ENCODE measurements at places on chromosomes 7 and 10.
A peak's percentile ranks its signal among the peaks of the same experiment; 100 is the strongest.

- no peak for DNase-seq
Measured at GRCh38 chr7:149638566-149639320, 134.6 kb downstream of the ZNF467 start.

DNA sequence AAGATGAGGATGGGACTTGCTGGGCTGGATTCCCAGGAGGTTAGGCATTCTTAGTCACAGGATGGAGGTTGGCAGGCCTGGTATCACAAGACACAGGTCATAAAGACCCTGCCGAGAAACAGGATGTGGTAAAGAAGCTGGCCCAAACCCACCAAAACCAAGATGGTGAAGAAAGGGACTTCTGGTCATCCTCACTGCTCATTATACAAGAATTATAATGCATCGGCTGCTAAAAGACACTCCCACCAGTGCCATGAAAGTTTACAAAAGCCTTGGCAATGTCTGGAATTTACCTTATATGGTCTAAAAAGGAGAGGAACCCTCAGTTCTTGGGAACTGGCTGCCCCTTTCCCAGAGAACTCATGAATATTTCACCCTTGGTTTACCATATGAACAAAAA lies 345.5 kb upstream of the POM121L12 start:
- DNase-seq = no peak

DNA sequence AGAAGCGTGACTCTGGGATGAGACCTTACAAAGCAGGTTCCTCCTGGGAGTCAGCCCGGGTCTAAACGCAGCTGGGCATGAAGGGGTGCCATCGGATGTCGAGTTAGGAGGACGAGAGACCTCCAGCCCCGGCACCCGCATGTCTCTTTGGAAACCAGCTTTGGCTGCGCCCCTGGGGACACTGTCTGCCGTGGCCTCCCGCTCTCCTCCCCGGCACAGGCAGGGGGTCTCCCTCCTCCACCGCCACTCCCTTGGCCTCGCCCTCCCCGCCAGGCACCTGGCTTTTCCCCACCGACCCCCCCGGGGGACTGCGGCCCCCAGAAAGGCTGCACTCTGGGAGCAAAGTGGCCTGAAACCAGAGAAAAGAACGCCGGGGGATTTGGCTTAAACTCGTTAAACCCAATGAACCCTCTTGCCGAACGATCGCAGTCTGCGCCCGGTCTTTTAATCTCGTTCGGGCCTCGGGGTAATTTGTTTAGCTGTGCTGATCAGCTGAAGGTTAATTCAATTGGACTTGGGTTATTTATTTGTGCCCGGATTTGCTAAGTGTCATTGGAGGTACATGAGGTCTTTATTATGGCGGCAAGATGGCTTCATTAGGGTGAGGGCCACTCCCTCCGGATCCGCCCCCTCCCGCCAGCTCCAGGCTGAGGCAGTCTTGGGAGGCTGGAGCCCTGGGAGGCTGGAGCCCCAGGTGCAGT lies 16.4 kb upstream of the PSMG3 start:
- no peak for DNase-seq

- peak; percentile 77 for DNase-seq
Measured at GRCh38 chr10:101575580-101576210, 12.4 kb downstream of the POLL start.

GRCh38 chr10:4382811-4383210 lies 443.2 kb upstream of the AKR1E2 start:
- DNase-seq = no peak

GRCh38 chr10:2618690-2619089 lies 448.7 kb upstream of the PFKP start:
- no peak for DNase-seq

DNA sequence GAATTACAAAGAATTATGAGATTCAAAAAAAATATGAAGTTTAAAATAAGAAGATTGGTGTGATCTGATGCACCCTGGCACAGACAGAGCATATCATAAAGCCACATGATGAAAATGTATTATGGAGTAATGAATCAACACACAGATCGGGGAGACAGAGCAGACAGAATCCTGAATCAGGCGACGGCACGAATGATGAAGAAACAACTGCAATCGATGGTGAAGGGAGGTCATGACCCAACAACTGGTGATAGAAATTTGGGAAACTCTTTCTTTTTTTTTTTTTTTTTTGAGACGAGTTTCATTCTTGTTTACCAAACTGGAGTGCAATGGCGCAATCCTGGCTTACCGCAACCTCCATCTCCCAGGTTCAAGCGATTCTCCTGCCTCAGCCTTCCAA lies 1054.0 kb downstream of the TYW1 start:
- DNase-seq = no peak

Data from CMK (cell line).